ENCODE measurements at places on chromosomes 11 and 22. TPM values are rescaled to one million over a fixed set of nuclear protein-coding genes. Genes with fewer than 3 reads are reported as not detected.

DNA sequence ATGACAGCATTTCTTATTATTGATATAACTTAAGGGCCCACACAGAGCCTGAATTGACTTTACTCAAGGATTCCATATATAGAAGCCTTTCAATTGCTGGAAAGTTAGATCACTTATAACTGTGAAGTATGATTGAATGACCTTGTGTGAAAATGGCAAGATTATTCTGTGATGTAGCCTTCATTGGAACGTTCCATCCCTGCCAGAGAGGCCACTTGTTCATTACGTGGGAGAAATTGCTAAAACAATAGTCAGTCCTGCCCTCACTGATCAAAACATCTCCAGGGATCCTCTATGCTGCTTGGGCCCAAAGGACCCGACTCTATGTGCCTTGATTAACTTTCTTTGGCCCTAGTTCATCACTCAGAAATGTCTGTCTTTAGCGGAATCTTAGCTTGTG lies 159.5 kb upstream of the BLID start:
- no peak overlapping the region for H3K4me3 ChIP-seq
- H3K27ac ChIP-seq = no peak overlapping the region
- H3K27me3 ChIP-seq = no peaks in the 10 kb centered on the region
- no peaks in the 10 kb centered on the region for H3K4me1 ChIP-seq

DNA sequence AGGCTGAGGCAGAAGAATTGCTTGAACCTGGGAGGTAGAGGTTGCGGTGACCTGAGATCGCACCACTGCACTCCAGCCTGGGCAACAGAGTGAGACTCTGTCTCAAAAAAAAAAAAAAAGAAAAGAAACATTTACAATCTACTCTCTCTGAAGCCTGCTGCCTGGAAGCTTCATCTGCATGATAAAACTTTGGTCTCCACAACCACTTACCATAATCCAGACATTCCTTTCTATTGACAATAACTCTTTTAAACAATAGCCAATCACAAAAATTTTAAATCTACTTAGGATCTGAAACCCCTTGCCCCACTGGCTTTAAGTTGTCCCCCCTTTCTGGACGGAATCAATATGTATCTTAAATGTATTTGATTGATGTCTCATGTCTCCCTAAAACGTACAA lies 25.0 kb upstream of the HTR3A start:
- no peaks in the 10 kb centered on the region for H3K36me3 ChIP-seq
- H3K27ac ChIP-seq = no peak overlapping the region
- no peak overlapping the region for H3K4me3 ChIP-seq
- H3K4me1 ChIP-seq = no peaks in the 10 kb centered on the region
- no peak for DNase-seq

DNA sequence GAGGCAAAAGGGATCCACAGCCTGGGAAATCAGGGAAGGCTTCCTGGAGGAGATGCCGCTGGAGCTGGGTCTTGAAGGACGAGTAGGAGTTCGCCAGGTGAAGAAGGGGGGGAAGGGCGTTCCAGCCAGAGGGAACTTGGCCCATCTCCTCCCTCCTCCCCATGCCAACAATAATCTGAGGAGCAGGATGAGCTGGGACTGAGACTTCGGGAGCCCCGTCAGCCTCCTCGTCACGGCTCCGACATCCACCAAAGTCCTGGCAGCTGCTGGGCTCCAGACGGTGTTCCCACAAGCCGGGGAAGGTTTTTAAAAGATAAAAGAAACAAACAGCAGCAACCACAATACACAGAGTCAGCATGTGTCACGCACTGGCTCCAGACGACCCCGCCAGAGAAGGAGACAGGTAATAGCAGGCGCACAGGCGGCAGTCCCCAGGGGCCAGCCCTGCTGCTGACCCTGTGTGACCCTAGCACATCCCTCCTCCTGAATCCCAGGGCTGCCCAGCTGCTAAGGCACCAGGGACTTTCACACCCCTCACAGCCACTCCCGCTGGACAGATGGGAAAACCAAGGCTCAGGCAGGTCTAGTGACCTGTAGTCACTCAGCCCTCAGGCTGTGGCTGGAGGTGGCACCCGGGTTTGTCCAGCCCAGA lies 37.3 kb downstream of the NUP50 start:
- peaks cover 64% of the 10 kb centered on the region for H3K36me3 ChIP-seq
- H3K27ac ChIP-seq = no peak overlapping the region
- peaks cover 5% of the 10 kb centered on the region for H3K4me1 ChIP-seq
- DNase-seq = no peak

- H3K4me1 ChIP-seq = no peaks in the 10 kb centered on the region
- no peak overlapping the region for H3K4me3 ChIP-seq
- peaks cover 79% of the 10 kb centered on the region for H3K27me3 ChIP-seq
Observed at GRCh38 chr11:113960702-113961330, 14.1 kb upstream of the HTR3A start.

- H3K36me3 ChIP-seq = peaks cover 8% of the 10 kb centered on the region
- no peak overlapping the region for H3K27ac ChIP-seq
- H3K4me1 ChIP-seq = no peaks in the 10 kb centered on the region
- H3K4me3 ChIP-seq = no peak overlapping the region
Observed at GRCh38 chr11:429931-430456, 11.8 kb downstream of the ANO9 start.

GRCh38 chr11:100923555-100923954 lies 206.1 kb downstream of the PGR start:
- no peak overlapping the region for H3K4me3 ChIP-seq
- no peaks in the 10 kb centered on the region for H3K36me3 ChIP-seq
- H3K4me1 ChIP-seq = peaks cover 8% of the 10 kb centered on the region
- no peak overlapping the region for H3K27ac ChIP-seq

DNA sequence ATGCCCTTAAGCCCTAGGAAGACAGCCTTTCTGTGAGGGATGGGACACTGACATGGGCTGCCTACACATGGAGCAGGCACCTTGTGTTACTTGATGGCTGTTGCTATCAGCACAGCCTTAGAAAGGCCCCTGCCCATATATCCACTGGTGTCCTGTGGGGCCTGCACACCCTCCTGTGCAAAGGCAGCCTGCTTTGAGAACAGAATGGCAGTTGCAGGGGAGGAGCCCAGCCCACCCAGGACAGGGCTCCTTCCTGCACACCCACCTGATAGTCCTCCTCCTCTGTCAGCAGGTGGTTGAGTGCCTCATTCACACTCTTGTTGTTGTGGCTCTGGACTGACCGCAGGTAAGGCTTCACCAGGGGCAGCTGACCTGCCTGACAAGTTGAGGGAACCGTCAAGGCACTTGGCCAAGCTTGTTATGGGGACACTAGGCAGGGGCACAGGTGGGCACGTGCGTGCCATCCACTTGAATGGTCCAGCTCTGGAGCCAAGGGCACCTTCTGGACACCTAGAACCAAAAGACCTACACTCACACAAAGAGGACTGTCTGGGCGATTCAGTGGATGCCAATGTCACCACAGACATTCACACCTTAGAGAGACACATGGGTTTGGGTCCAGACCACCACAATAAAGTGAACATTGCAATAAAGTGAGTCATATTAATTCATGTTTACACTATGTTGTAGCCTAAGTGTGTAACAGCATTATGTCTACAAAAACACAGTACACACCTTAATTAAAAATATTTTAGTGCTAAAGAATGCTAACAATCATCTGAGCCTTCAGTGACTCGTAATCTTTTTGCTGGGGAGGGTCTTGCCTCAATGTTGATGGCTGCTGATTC lies 9.4 kb upstream of the SLC25A1 start:
- H3K4me3 ChIP-seq = no peak overlapping the region
- no peak overlapping the region for H3K27ac ChIP-seq
- no peaks in the 10 kb centered on the region for H3K27me3 ChIP-seq
- DNase-seq = no peak
- H3K36me3 ChIP-seq = peaks cover 27% of the 10 kb centered on the region

DNA sequence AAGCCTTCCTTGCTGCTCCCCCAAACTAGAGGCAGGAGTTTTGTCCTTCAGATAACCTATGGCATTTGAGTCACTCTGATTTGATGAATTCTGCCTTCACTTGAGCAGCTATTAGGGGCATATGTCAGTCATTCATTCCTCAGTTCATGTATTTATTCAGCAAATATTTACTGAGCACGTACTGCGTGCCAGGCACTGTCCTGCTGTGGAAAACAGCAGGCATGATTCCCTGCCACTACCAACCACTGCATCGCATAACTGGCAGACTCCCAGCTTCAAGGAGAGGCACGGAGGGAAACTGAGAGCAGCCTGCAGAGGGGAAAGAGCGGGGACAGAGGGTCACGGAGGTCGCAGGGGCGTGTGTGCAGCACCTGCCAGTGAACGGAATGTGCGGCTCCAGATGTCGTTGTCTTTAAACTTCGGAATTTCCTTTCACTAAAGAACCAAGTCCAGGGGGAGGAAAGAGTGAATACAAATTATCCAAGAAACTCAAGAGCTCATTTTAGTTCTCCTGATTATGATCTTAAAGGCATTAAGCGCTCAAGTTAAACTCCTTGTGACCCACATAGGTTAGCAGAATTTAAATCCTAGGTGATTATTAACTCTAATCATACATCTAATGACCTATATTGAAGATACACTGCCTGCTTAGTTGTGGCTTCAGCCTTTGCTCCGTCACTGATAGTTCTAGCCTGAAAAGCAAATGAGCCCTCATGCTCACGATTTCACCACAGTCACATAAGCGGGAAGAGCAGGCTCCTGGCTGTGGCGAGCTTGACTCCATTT lies 12.6 kb downstream of the PPARA start:
- H3K36me3 ChIP-seq = peaks cover 7% of the 10 kb centered on the region
- no peak overlapping the region for H3K27ac ChIP-seq
- DNase-seq = no peak
- no peaks in the 10 kb centered on the region for H3K27me3 ChIP-seq
- H3K4me1 ChIP-seq = peaks cover 6% of the 10 kb centered on the region

DNA sequence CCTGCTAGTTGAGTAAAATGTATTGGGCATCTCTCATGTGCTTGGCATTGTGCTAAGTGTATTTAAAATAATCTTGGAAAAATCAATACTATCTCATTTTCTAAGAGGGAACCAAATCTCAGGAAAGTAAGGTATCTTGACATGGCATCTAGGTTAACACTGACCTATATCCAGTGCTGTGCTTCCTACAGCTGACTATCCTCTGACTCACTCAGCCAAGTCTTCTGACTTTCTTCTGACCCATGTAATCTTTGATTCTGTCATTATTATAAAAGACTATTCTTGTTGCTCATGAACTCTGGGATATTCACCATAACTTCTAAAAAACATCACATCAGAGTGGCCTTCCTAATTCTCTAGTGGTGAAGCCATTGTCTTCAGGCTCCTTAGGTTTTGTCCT lies 304.1 kb upstream of the TENM4 start:
- no peaks in the 10 kb centered on the region for H3K4me1 ChIP-seq
- no peaks in the 10 kb centered on the region for H3K36me3 ChIP-seq
- no peak overlapping the region for H3K27ac ChIP-seq
- peaks cover 16% of the 10 kb centered on the region for H3K27me3 ChIP-seq
- peak; percentile 3 for DNase-seq
- no peak overlapping the region for H3K4me3 ChIP-seq

DNA sequence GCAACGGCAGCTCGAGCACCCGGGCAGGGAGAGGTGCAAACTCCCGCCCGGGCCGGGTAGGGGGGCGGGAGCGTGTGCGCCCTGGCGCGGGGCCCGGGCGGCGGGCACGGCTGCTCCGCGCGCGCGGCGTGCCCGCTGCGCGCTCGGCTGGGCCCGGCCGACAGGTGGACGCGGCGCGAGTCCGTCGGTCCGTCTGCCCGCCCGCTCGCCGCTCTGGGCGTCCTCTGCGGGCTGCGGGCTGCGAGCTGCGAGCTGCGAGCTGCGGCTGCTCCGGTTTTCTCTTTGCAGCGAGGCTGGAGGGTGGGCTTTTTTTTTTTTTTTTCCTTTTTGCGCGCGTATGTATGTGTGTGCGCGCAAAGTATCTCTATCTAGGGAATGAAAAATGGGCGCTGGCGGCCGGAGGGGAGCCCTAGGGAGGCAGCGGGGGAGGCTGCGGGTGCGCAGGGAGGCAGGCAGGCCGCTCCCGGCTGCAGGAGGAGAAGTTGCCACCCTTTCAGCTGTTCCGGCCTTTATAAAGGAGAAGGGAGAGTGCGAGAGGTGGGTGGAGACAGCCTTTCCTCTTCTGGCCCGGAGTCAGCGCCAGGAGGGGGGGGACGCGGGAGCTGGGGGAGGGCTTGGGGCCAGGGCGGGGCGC lies at the start of gene PDGFB:
TSS of gene PDGFB (minus strand) at position 487 of the 634 bp plus-strand sequence. CDS start 1,019 bp downstream, outside the sequence.
- H3K36me3 ChIP-seq = no peaks in the 10 kb centered on the region
- H3K4me1 ChIP-seq = peaks cover 28% of the 10 kb centered on the region
- H3K27me3 ChIP-seq = peaks cover 41% of the 10 kb centered on the region

GRCh38 chr11:97140885-97141494 lies 751.2 kb downstream of the JRKL start:
- H3K36me3 ChIP-seq = no peaks in the 10 kb centered on the region
- peaks cover 57% of the 10 kb centered on the region for H3K27me3 ChIP-seq
- H3K27ac ChIP-seq = no peak overlapping the region

GRCh38 chr22:27477171-27477570 lies 324.4 kb downstream of the MN1 start:
- no peak for DNase-seq
- peak overlapping the region; percentile 64 for H3K4me3 ChIP-seq
- H3K27ac ChIP-seq = peak overlapping the region; percentile 94
- H3K27me3 ChIP-seq = no peaks in the 10 kb centered on the region
- H3K36me3 ChIP-seq = peaks cover 9% of the 10 kb centered on the region

DNA sequence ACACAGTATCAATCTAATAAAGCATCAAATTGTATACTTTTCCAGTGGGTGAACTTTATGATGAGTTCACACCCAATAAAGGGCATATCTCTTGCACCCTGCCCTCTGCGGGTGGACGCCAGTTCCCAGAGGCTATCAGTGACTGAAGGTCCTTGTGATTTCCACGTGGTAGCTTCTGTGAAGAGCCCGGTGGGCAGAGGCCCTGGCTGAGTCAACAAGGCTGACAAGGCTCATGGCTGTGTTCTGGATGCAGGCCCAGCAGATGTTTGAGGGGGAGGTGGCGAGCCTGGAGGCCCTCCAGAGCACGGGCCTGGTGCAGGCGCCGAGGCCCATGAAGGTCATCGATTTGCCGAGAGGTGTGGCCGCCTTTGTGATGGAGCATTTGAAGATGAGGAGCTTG lies 71.4 kb downstream of the PIWIL3 start:
- H3K4me3 ChIP-seq = no peak overlapping the region
- H3K27me3 ChIP-seq = peaks cover 51% of the 10 kb centered on the region
- H3K36me3 ChIP-seq = no peaks in the 10 kb centered on the region
- H3K4me1 ChIP-seq = peaks cover 4% of the 10 kb centered on the region
- H3K27ac ChIP-seq = no peak overlapping the region
- no peak for DNase-seq

Gene CLDN5
- not detected for total RNA-seq

Gene SORL1
- 5.9 TPM for total RNA-seq

Gene BEST1
- 3.2 TPM for total RNA-seq

Gene MAPK1
- total RNA-seq = 123 TPM

Gene TTC17
- 92.7 TPM for total RNA-seq

Gene PAX6
- not detected for total RNA-seq

Gene POLDIP3
- total RNA-seq = 49.7 TPM

Gene HEPN1
- total RNA-seq = not detected
